ENCODE measurements at places on chromosomes 6 and 20.
A peak's percentile ranks its signal among the peaks of the same experiment; 100 is the strongest.

DNA sequence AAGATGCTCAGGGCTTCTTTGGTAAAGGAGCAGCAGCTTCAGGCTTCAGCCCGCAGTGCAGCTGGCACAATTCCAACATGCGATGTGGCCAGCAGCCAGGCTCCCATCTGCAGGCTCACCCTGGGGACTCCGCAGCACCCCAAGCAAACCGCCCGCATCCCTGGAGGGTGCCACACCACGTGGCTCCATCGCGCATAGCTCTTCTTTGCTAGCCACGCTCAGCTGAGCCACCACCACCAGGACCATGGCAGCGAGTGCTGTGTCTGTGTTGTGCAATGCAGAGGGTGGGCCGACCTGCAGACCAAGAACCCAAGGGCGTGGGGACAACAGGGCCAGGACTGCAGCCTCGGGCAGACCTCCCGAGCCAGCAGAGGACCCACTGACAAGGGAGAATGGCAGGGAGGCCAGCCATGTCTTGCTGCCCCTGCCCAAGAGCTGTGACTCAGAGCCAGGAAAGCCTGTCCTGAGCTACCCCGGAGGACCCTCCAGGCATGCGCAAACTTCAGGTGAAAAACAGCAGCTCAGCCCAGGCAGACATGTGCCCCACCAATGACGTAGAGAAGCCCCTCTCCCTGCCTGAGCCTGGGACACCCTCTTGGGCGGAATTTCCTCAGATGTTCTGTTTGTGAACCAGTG is 87.8 kb downstream of the GINS1 start:
- DNase-seq: no peak

DNA sequence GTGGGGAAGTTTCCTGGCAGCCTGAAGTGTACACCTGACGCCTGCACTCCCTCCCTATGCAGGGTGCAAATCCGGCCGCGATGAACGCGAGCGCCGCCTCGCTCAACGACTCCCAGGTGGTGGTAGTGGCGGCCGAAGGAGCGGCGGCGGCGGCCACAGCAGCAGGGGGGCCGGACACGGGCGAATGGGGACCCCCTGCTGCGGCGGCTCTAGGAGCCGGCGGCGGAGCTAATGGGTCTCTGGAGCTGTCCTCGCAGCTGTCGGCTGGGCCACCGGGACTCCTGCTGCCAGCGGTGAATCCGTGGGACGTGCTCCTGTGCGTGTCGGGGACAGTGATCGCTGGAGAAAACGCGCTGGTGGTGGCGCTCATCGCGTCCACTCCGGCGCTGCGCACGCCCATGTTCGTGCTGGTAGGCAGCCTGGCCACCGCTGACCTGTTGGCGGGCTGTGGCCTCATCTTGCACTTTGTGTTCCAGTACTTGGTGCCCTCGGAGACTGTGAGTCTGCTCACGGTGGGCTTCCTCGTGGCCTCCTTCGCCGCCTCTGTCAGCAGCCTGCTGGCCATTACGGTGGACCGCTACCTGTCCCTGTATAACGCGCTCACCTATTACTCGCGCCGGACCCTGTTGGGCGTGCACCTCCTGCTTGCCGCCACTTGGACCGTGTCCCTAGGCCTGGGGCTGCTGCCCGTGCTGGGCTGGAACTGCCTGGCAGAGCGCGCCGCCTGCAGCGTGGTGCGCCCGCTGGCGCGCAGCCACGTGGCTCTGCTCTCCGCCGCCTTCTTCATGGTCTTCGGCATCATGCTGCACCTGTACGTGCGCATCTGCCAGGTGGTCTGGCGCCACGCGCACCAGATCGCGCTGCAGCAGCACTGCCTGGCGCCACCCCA is 1.2 kb downstream of the GPR6 start:
- no peak for DNase-seq

GRCh38 chr6:53487080-53487479 is 57.8 kb downstream of the GCLC start:
- DNase-seq: no peak

DNA sequence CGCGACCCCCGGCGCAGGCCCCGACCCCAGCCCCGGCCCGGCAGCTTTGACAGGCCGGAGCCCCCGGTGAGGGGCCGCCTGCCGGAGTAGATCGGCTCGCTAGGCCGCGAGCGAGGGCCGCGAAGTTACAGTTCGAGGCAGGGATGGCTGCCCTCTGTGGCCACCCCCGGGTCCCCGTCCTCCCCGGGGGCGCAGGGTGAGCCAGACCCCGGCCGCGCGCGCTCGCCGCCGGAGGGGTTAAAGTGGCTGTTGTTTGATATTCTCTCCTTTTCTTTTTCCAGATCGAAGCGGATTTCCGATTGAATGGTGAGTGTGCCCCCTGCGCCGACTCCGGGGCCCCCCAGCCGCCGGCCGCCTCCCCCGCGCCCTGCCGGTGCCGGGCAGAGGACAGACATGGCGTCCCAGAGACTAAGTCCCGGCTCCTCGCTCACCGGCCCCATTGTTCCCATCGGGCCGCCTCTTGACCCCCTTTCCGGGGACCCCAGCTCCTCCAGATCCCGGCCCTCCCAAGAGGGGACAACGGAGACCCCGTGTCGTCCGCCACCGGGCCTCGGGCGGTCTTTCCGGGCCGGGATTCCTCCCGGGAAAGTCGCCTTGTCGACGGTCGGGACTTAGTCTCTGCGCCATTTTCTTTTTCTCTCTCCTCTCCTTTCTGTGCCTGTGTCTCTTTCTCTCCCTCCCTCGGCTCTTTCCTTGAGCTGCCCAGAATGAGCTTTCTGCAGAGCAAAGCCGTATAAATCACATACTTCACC is 704 bp downstream of the TOP1 start:
- DNase-seq: no peak

GRCh38 chr20:13821876-13822275 is 37.0 kb downstream of the NDUFAF5 start:
- no peak for DNase-seq

DNA sequence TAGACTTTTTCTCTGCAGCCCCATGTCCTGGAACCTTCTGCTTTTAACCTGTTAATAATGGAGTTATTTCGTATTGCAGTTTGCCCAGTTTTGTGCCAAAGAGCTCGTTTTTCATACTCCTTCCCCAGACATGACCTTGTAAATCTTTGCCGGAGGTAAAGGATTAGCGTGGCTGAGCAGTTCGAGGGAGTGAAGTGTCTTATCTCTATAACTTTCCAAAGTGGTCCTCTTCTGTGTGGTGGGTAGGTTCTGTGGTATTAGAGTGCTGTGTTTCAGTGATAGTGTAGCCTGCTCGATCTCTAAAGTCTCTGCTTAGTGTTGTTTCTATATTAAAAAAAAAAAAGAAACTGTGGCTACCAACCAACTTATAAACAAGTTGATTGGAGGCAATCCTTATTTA is 67.5 kb downstream of the FARS2 start:
- no peak for DNase-seq

DNA sequence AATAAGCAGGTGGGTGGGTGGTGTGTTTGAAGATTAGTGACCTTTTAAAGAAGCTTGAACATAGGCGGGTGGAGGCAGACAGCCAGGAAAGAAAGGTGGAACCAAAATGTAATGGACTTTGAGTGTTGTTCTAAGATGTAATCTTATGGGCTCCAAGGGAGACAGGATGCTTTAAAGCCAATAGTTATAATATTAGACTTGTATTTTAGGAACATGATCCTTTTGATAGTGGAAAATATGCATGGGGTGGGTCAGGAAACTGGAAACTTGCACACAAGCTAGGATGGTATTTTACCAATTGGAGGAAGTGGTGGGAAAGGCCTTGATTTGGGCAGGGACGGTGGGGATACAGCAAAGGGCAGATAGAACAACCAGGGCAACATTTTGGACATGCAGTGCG is 151.8 kb upstream of the PDE7B start:
- no peak for DNase-seq

DNA sequence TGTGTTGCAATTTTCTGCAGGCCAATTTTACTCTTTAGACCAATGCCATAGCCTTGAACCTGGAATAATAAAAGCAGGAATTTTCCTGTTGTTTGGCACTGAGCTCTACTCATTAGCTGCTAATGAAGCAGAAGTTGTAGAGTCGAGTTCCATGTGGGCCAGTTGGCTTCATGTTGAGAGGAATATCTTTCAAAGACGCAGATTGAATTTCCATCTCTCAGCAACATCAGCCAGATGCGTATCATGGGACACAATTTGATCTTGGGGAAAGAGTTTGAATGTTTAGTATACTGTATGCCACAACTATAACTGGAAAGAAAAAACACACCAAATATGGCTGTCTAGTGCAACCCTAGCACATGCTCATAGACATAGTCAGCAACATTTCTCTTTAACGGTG is 259.6 kb downstream of the BCKDHB start:
- no peak for DNase-seq

- DNase-seq: no peak
Measured at GRCh38 chr20:58433029-58433647, 44.1 kb downstream of the VAPB start.

DNA sequence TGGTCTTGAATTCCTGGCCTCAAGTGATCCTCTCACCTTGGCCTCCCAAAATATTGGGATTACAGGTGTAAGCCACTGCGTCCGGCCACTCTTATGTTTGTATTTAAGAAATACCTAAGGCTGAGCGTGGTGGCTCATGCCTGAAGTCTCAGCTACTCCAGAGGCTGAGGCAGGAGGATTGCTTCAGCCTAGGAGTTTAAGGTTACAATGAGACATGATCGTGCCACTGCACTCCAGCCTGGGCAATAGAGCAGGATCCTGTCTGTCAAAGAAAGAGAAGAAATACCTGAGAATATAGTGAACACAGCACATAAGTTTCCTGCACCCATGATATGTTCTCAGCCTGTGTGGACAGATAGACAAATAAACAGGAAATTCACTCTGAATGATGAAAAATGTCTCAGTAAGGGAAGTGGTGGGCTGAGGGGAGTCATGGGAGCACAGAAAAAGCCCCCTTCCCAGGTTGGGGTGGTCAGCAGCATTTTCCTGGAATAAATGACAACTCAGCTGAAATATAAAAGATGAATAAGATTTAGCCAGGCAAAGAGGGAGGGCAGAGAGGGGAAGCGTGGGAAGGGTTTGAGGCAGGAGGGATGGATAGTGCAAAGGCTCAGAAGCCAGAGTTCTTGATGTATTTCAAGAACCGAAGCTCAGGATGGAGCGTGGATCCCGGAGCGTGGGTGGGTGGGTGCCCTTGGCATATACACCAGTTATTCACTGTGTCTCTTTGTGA is 13.8 kb upstream of the MMP9 start:
- DNase-seq: no peak

- no peak for DNase-seq
Measured at GRCh38 chr6:29791162-29791561, 36.5 kb upstream of the HLA-G start.

- DNase-seq: no peak
Measured at GRCh38 chr6:85460921-85461797, 11.3 kb downstream of the NT5E start.

DNA sequence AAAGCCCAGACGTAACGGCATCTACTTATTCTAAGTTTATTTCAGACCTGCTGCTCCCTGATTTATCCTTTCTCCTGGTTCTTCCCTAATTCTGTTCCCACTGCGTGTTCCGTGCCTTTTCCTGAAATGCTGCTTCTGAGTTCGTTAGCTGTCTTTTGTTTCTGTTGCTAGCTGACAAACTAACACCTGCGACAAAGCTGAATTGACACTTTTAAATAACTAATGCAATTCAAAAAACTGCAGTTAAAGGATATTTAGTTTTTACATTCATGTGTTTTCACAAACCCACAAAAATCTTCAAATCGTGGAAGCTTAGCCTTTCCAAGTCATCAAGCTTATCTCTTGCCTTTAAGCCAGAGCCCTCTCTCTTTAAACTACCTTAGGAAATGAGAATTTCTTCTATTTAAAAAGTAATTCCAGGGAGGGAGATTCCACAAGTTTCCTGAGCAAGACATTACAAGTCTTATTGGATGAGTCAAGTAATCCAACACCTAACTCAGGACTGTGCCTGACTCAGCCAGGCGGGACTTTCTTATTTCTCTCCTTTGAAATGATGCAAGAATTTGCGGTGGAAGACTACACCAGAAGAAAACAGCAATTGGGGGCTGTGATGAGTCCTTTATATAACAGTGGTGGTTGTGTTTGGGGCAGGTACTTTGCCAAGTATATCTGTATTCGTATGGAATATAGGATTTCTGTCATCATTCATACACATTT is 6.3 kb downstream of the ADTRP start:
- DNase-seq: peak; percentile 93

GRCh38 chr6:142821860-142822259 is 123.1 kb downstream of the HIVEP2 start:
- no peak for DNase-seq

GRCh38 chr6:34070315-34071135 is 75.4 kb downstream of the GRM4 start:
- DNase-seq: no peak

- DNase-seq: no peak
Measured at GRCh38 chr6:867378-867777, 174.4 kb upstream of the EXOC2 start.

- no peak for DNase-seq
Measured at GRCh38 chr6:152981989-152982903, 595 bp downstream of the FBXO5 start.

DNA sequence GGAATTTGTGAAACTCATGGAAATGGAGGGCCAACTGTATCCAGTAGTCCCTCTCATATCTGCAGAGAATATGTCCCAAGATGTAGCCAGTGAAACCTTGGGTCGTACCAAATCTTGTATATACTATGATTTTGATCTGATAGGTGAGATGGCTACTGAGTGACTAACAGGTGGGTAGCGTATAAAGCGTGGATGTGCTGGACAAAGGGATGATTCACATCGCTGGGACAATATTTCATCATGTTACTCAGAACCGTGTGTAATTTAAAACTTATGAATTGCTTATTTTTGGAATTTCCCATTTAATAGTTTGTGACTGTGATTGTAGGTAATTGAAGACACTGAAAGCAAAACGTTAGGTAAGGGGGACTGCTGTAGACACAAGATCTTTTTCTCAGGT is 144.1 kb downstream of the SMAP1 start:
- DNase-seq: no peak

DNA sequence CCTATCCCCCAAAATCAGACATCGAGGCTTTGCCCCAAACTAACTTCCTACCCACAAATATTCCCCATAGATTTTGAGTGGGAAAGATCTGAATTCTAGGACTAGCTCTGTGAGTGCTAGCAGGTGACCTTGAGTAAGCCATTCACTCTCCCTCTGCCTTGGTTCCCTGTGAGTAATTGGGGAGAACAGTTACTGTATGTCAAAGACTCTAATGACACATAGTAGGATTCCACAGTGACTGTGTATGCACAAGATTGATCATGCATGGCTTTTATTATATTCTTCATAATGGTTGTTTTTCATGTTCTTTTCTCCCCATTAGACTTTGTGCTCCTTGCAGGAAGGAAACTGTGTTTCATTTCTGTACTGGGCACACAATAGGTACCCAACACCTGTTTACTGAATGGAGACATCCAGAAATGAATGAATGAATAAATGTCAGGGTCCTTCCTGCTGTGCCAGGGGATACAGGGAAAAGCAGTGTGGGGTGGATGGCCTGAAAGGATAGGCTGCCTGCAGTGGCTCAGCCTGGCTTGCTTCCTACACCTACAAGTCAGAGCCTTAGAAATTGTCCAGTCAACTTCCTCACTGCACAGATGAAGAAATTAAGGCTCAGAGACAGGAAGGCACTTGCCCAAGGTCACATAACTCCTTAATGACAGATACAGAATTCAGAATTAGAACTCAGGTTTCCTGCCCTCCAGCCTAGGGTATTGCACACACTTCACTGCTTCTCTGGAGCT is 901 bp upstream of the TMEM151B start:
- DNase-seq: no peak

- no peak for DNase-seq
Measured at GRCh38 chr6:2264932-2265331, 19.5 kb upstream of the GMDS start.
